ENCODE measurements at places on chromosomes 7 and 10.

DNA sequence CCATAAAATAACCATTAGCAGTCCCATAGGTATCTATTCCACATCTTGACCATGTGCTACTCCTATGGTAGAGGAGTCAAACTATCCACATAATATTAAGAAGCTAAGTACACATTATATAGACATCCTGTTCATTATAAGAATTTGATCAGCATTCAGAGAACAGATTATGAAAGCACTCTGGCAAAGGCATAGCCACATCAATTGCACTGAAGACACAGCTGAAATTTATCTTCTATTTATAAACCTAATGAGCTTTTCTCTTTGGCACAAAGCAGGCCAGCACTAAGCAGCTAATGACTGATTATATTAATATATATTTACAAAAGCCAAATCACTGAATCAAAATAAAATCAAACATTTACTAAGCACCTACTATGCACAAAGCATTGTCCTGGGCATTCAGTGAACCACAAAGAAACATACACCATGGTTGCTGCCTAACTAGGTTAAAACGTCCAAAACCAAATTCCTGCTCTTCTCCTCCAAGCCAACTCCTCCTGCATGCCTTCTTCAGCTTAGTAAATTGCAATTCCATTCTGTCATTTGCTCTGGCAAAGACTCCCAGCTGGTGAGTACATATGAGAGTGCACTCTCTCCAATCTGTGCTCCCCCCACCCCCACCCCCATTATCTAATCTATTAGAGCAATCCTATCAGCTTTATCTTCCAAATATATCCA is 122.6 kb upstream of the ASAH2 start:
- DNase-seq, result no peak

DNA sequence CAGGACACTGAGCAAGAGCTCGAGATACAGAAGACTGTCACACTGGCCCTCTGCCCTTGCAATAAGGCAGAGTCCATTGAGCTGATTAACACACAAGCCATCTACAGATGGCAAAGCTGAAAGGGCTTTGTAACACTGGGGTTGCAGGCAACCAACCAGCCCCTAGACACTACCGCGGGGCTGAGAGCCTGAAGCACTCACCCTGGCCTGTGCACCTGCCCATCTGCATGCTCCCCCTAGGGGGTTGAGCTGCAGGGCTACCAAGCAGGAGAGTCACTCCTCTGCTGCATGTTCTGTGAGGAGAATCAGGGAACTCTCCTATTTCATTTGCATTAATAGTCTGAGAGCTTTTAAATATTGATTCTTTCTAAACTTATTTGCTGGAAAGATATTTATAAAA is 128.1 kb upstream of the VIPR2 start:
- DNase-seq, result no peak

GRCh38 chr10:93771354-93771753 is 13.6 kb downstream of the LGI1 start:
- DNase-seq, result no peak

DNA sequence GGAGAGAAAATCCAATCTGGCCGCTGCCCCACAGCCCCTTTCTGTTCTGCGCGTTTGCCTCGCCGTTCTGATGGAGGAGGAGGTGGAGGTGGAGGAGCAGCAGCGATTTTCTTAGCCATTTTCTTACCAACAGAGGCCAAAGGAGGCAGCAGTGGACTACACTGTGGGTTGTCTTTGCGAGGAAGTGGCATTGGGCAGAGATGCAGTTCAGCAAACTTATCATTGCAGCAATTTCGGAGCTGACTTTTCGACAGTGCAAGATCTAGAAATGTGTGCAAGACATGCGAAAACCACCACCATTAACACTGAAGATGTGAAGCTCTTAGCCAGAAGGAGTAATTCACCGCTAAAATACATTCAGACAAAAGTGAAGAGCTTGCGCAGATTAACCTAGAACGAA is 1.9 kb upstream of the ARL4A start:
- peak; percentile 43 for DNase-seq

DNA sequence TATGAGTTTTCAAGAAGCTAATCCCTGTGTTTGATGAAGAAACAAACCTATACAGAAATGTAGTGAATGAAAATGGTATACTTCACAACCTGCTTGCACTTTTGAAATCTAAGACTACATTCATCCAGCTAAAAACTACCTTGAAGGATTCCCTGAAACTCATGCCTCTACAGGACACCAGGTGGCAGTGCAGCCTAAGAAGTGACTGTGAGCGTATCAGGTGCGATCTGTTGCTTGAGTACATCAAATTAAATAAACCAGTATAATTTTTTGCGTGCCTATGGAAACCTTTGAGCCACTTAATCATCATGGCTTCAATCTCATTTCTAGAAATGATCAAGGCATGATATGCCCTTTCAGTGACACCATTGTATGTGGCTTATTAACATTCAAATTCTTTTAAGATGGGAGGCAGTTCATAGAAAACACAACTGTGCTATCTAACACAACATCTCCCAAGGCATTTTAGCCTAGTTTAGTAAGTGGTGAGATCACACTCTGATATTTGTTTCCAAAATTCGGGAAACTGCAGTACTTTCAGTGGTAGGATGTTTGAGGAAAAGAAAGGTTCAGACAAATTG is 57.4 kb downstream of the PPP1R17 start:
- DNase-seq, result no peak

- no peak for DNase-seq
Measured at GRCh38 chr10:58400609-58401008, 15.4 kb downstream of the TFAM start.

DNA sequence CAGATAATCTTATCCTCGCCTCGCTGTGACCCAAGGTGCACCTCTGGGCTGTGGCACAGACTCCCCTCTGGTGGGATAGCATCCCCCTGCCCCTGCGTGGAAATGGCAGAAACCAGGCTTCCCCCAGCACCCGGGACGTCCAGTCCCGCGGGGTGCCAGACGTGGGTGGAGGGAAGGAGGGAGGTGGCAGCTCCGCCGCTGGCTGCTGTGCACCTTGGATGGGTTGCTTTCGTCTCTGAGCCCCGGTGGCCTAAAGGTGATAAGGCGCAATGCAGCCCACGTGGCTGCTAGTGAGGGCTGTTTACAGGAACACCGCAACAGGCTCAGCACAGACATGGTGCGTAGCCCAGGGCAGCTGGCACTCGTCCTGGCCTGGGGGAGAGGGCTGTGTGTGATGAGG is 13.6 kb upstream of the PDGFA start:
- DNase-seq, result no peak

- DNase-seq, result no peak
Measured at GRCh38 chr7:2010101-2010500, 222.6 kb downstream of the MAD1L1 start.

DNA sequence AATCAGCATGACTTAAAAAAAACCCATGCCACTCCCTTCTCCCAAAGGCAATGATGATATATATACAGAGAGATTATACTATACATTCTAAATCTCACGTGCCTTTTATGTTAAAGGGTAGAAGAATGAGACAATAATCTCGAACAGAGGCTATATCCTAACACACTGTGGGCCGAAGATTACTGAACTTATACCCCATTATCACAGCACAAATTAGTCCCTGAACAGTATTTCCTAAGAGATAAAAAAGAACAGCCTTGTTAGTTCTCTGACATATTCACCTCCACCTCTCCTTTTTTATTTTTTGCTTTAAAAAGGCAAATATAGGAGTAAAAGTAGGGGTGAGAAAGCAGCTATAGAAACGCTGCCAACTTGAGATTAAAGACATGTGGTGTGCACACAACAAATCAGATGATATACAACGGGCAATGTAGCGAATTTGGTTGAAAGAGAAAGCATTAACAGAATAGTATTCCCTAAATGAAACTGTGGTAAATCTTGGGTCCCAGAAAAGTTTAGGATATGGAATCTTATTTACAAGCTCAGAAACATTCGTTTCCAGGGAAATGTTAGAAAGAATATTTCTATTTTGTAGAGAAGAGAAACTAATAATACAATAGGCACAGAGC is 69.5 kb downstream of the JMJD1C start:
- no peak for DNase-seq

DNA sequence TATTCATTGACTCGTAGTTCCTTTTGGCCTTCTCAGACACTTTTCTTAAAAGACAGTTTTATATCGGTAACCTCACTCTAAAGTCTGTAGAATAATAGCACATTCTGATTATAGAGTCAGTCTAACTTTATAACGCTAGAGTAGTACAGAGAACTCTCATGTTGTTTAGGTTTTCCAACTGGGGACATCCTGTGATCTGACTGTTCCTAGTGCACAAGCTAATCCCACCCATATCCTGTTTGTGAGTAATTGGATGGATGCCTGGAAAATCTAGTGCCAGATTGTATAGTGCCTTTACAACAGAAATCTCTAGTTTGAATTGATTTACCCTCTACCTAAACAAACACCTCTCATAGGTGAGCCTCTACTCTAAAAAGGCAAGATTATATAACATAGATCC is 107.4 kb downstream of the ZEB1 start:
- no peak for DNase-seq

- DNase-seq, result peak; percentile 97
Measured at GRCh38 chr7:140696024-140696679, 356 bp upstream of the NDUFB2 start.

GRCh38 chr7:117592011-117592635 is 112.3 kb downstream of the CFTR start:
- no peak for DNase-seq

DNA sequence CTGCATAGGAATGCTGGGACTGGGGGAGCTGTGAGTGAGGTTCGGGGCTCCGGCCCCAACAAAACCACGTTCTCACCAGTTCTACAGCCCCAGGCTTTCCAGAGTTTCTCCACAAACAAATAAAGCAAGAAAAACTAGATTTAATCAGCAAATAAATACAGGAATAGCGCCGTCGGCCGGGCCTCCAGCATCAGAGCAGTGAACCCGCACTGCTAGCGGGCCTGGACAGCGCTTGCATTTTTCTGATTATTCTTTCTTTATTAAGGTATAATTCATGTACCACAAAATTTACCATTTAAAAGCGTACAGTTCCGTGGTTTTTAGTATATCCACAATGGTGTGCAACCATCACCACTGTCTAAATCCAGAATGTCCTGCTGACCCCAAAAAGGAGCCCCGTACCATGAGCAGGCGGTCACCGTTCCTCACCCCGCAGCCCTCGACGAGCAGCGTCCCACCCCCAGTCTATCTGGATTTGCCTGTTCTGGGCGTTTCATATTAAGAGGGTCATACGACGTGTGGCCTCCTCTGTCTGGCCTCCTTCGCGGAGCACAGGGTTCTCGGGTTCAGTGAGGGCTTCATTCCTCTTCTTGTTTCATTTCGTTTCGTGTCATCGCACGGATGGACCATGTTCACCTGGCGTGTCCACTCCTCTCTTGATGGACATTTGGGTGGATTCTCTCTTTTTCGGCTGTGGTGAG is 35.5 kb upstream of the FOXL3 start:
- no peak for DNase-seq

DNA sequence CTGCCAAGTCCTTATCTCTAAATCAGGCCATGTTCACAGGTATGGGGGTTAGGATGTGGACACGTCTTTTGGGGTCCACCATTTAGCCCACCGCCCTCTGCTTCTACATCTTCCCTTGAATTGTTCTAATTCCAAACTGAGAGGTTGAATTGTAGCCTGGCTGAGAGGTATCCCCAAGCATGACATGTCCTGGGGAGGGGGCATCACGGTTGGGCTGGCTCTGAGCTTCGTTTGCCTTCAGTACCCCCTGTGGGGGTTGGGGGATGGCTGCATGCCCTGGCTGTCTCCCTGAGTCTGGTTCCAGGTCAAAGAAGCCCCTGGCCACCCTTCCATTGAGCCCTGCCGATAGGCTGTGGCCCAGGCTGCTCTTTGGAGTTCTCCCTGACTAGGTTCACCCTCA is 204.6 kb downstream of the GLRX3 start:
- DNase-seq, result no peak

DNA sequence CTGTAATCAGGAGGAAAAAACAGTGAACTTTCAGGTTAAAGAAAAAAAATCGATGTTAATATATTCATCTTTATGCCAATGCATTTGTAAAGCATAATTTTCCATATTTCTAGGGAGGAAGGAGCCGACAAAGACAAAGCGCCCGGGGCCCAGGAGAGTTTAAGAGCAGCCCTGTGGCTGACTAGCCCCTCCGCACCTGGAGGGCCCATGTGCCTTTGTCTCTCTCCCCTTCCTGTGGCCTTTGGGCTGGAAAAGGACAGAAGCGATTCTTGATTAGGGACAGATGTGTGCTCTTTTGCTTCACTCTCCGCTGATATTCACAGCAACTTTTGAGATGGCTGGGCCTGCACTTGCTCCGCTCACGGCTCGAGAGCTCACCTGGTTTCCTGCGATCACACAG is 23.1 kb downstream of the DDC start:
- no peak for DNase-seq

- no peak for DNase-seq
Measured at GRCh38 chr7:116357781-116358670, 141.5 kb upstream of the CAV2 start.
